NCI-H748 treated with DMSO at 0.1 percent for 48 hours (cell line): ENCODE measurements at places on chromosomes 12 and 14.

GRCh38 chr12:68414988-68415387, 82.8 kb upstream of the MDM1 start:
- DNase-seq: no peak

DNA sequence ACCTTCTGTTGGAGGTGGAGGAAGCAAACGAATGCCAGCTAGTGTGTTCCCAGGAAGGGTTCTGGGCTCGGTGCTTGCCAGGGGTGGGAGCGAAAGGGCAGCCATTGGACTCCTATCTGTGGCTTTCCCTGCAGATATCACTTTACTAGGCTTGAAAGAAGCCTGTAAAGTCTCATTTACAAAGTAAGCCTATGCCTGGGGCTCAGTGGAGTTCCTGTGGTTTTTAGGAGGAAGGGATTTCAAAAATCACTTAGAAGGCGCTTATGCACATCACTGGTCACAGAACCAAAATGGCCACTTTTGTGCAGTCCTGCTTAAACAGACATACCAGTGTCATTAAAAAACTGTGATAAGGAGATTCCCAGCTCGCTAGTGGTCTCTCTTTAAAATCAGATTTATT, 22.7 kb downstream of the CLMN start:
- DNase-seq: no peak

GRCh38 chr12:92785563-92785950, 82.8 kb downstream of the PLEKHG7 start:
- no peak for DNase-seq

DNA sequence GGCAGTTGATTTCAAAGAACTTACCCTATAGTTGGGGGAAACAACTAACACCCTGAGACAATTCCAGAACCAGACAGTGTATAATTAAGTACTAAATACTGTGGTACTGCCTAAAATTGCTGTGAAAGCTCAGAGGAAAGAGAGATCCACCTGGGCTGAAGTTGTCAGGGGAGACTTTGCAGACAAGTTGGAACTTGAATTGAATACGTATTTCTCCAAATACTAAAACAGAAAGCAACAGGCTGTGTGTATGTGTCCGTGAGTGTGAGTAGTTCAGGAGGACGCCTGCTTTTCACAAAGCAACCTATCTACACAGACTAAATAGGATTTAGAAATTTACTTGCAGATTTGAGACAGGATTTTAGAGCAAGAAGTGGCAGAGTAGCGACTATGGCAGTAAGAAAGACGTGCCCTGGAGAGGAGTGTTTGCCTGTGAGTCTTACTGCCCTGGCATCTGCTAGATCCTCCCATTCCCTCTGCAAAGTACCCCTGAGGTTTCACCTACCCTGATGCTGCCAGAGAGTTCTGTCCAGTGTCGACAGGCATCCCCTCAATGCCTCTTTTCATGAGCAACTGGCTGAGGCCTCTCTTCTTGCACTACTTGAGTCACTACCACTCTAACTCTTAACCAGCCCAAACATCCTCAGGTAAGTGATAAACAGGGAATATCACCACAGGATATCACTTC, 37.4 kb upstream of the BMP4 start:
- no peak for DNase-seq

DNA sequence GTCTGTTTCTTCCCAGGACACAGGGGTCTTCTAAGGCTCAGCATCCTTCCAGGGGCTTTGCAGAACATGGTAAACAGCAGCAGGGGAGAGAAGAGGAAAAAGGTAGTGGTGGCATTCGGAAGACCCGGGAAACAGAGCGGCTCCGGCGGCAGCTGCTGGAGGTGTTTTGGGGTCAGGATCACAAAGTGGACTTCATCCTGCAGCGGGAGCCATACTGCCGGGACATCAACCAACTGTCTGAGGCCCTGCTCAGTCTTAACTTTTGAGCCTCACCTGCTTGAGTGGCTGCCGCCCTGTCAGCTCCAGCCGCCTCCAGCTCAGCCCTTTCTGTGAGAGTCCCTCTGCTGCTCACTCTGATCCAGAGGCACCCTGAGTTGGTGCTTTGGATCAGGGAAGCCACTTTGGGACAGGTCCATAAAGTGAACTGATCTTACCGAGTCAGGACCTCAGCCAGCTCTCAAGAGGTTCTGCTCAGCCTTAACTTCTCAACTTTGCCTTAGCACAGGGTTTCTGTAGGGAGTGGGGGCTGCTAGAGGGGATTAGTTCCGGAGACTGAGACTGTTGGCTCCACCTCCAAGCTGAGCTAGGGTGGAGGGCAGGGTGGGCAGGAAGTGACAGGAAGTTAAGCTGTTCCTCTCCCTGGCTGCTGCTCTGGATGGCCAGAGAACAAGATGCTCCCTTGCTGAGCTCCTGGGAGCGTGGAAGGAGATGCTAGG, 5.4 kb downstream of the SDR39U1 start:
- no peak for DNase-seq

DNA sequence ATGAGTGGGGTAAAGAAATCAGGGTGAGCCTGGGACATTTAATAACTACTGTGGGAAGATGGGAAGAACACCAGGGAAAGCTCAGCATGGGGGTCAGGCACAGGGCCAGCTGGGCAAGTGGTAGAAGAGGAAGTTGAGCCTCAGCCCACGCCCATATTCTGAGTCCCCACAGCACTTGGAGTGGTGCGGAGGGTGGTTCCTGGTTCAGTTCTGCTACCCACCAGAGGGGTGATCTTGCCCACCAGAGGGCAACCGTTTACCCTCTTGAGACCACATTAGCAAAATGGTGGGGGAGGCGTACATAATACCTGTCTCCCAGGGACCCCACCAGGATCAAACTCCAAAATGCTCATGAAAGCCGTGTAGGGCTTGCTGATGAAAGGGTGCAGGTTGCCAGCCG, 16.8 kb upstream of the ANKRD33 start:
- no peak for DNase-seq

- DNase-seq: no peak
These were observed 69.1 kb downstream of the VCPKMT start for GRCh38 chr14:50047274-50047676.

- DNase-seq: no peak
These were observed 20.5 kb downstream of the ACTN1 start for GRCh38 chr14:68958553-68958952.

DNA sequence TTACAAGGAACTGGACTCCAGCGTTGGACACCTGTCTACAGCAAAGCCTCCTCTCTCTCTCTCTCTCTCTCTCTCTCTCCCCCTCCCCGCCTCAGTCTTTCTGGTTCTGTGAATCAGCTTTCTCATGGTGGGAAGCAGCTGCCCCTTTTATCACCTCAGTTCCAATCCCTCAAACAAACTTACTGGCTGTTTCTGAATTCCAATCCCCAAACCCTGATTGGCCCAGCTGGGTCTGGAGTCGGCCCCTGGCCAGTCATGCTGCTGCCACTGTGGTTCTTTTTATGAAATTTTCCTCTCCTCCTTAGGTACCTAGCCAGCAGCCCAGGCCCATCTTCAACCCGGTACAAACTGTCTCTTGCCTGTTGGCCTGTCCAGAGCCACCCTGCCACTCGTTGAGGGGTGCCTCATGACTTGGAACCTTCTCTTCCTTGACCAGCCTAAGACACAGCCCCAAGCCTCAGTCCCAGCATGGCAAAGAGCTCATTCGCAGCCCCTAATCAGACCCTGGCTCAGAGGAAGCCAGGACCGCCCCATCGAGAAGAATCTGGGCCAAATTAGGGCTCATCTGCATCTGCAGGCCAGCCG, 9.4 kb upstream of the MORN3 start:
- no peak for DNase-seq

- no peak for DNase-seq
These were observed 98.1 kb downstream of the ESR2 start for GRCh38 chr14:64196056-64196455.

DNA sequence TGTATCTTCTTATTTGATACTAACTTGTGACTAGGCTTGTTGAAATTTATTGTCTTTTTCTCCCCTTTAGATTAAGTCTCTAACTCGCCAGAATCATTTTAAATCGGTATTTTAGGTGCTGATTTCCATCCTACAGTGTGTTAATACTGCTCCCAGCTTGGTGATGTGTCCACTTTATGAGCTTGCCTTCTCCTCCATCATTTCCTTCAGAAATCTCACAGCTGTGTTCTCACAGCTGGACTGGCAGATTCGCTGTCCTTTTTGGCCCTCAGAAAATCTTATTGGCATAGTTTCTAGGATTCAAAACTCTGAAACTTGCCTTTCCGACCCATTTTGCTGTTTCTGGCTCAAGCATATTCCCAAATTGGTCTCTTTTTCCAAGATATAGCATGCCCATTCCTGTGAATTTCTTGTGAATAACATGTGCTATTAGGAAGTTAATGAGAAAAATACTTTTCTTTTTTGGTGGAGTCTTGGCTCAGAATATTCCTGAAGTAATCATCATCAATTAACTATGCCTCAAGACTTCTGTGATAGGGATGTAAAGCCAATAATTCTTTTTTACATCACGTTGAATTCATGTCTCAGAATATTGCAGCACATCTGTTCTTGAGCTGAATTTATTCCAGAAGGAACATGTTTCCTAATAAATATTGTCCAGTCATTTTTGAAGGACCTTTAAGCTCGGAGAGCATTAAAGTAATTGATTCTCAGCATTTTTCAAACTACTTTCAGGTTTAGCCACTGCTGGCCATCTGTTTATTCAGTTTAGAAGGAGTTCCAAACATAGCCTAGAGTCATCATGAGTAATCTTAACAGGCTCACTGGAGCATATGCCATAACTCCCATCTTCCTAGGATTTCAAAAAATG, 50.0 kb upstream of the USP44 start:
- DNase-seq: no peak

DNA sequence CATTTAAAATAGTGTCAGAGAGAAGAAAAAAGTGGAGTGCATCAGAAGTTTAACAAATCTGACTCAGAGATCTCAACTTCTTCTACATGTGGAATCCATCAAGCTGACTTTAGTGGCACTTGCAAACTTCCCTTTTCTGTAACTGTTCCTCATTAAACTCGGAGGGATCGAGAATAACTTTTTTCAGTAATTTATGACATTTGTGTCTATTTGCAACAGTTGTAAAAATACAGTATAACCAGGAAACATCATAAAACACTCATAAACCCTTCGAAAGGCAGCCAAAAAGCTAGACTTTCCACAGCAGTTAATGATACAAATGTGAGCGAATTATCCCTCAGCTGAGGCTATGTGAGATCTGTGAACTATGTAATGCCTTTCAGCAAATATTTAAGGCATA, 1936.8 kb upstream of the SEL1L start:
- no peak for DNase-seq

GRCh38 chr14:24058260-24058950, 6.6 kb downstream of the CARMIL3 start:
- peak; percentile 27 for DNase-seq

GRCh38 chr12:101854747-101855146, 22.6 kb upstream of the DRAM1 start:
- no peak for DNase-seq

DNA sequence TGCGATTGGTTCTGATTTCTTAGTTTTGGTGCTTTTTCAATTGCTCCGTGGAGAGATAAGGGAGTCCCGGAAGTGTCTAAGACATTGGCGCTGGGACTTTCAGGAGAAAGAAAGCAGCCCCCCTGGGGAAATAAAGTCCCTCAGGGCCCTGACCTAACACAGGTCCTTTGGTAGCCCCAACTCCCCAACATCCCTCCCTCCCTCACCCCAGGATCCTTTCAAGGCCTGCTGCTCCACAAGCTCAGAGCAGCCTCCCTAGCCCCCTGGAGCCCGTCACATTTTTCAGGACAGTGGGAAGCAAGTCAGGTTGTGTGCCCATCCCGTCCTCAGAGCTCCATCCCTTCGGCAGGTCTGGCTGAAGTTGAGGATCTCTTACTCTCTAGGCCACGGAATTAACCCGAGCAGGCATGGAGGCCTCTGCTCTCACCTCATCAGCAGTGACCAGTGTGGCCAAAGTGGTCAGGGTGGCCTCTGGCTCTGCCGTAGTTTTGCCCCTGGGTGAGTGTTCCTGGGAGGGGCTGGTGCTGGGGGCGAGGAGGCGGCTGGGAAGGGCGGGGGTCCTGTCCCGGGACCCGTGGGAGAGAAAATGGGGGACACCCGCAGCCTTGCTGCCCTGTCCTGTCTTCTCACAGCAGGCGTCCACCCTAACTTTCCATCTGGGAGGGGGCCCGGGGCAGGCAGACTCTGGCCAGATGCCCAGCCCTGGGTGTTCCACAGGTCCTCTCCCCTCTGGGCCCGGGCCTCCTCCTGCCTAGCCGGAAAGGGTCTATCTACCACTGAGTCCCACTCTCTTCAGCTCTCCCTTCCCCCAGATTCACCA, 950 bp downstream of the IFI27 start:
- no peak for DNase-seq

GRCh38 chr12:57693317-57693658, 644 bp upstream of the OS9 start:
- DNase-seq: no peak

DNA sequence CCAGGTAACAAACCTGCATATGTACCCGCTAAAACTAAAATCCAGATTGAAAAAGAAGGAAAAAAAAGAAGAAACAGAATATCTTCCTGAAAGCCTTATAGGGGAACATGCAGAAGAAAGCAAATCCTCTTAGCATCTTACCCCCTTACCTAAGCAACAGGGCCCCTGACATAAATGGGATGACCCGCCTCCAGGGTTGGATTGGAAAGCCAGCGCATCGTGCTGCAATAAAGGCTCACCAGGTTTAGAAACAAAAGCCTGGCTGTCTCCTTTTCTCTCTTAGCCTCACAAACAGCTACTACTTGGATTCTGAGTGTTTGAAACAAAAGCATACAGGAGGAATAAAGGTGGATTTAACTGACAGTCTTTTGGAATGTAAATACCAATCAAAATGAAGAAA, 13.8 kb upstream of the ADCK1 start:
- DNase-seq: no peak

DNA sequence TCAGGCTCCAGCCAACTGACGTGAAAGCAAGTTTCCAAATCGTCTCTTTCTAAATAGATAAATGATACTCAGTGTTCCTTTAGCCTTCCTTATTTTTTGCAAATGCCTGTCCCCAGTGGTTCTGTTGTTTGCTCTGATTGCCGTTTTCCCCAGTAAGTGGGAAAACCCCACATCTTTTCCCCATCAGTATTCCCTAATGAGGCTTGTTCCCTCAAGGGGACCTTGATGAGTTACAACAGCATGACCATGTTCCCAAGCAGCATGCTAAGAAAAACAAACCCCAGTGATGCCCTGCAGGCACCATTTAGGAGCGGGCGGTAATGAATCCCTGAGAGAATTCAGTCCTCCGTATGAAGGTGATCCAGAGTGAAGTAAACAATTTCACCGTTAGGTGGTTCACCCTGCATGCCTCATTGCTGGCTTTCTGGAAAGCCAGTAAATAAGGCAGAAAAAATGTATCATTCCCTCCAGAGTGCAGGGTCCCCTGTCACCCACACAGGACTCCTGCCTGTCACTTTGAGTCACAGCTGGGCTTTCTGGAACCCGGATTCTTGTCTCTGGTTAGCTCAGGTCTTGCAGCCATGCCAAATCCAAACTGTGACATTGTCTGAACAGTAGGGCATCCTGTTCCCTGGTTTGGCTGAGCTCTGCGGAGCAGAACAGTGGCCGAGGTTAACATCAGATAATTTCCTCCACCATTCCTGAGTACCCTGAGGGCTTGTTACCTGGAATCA, 222.6 kb downstream of the RGS6 start:
- no peak for DNase-seq

DNA sequence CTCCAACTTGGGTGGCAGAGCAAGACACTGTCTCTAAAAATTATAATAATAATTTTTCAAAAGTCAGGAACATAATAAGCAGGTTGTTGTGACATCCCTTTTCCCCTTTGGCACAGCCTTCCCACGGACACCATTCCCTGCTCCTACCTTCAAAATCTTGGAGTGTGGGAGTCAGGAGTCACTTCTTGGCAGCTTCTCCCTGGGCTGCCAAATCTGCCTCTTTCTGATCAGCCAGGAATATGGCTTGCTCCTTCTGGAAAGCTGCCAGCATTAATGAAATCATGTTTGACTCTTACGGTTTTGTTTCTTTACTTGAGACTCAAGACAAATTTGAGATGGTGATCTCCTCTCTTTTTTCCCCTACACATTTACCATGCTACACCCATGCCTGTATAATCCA, 391.4 kb upstream of the SYT1 start:
- DNase-seq: no peak
